AG04449 (cell line): ENCODE measurements at places on chromosomes 7 and 10.

DNA sequence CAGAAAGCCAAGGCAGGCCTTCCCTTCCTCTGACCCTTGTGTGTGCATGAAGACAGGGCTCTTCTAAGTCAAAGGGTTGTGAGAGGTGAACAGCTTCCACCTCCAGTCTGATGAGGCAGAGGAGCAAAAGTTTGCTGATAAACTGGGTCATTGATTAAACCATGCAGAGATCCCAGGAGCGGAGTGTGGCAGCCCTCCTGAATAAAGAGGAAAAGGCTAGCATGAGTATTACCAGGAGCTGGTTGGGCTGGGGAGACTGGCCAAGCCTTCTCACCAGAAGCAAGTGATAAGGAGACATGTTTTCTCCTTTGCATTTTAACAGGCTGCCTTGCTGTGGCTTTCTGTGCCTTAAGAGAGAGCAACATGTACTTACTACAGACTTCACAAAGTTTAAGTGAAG is 10.2 kb downstream of the LMOD2 start:
- no peak for DNase-seq

GRCh38 chr7:153640586-153640985 is 411.6 kb upstream of the DPP6 start:
- DNase-seq, result no peak

DNA sequence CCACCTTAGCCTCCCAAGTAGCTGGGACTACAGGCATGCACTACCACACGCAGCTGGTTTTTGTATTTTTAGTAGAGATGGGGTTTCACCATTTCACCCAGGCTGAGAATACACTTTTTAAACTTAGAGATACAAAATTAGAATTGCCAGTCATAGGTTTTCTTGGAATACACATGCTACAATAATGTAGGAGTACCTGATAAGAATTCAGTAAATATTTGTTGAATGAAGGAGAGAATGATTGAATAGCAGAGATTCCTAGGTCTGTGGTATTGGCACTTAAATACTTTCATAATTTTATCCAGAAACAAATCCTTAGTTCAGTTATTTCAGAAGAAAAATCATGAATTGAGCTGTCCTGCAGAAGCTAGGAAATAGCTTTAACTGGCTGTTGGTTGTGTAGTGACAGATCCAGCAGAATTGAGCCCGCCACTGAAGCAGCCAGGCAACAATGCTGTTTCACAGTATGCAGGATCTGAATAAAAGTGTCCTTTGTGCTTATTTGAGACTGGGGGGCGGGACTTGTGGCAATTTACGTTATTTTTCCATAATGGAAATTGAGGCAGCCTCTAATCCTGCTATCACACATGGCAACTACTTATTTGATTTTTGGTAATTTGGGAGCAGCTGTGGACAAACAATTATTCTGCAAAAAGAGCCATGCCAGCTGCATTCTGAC is 31.5 kb downstream of the NRF1 start:
- no peak for DNase-seq

- DNase-seq, result no peak
Measured at GRCh38 chr10:132188331-132188730, 1.6 kb downstream of the DPYSL4 start.

- DNase-seq, result peak; percentile 23
Measured at GRCh38 chr10:76868098-76868977, 769.3 kb downstream of the KCNMA1 start.

DNA sequence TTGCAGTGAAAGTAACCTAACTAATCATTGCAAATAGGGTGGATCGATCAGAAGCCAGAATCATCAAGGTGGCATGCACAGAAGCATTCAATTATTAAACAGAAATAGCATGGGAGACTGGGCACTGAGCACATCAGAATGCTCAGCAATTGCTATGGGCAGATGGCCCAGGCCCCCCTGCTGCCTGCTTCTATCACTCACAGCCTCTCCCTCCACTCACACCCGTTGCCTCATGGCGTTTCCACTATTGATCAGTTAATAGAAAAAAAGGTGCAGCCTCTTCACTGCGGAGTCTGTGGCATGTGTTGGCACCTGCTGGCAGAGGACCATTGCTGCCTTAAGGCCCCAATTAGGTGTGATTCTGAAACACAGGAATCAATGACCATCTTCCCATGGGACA is 11.2 kb upstream of the HTR5A start:
- DNase-seq, result no peak

DNA sequence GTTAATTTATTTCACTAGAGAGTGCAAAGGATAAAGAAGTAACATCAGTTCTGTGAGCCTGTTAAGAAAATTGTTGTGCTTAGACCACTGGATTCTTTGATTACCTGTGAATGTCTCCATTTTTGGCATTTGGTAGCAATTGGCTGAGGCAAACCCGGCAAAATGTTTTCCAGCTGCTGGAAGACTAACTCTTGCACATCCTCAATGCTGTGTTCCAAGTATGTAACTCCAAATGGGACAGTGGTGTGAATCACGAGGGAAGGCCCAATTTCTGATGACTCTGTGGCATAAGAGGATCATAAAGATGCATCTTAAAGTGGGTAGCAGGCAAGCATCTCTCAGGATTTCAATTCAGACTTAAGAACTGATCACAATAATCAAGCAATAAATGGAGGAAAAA is 268.8 kb downstream of the RNLS start:
- DNase-seq, result no peak

DNA sequence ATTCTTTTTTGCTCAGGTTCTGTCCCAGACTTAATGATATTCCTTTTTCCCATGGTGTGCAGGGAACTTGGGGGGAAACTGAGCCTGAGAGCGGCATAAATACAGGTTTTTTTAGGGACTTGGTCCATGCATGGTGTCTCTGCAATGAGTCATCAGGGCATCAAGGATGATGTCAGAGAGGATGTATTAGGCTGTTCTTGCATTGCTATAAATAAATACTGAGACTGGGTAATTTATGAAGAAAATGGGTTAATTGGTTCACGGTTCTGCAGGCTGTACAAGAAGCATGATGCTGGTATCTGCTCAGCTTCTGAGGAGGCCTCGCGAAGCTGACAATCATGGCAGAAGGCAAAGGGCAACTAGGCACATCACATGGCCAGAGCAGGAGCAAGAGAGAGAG is 185.4 kb downstream of the RAB11FIP2 start:
- no peak for DNase-seq

DNA sequence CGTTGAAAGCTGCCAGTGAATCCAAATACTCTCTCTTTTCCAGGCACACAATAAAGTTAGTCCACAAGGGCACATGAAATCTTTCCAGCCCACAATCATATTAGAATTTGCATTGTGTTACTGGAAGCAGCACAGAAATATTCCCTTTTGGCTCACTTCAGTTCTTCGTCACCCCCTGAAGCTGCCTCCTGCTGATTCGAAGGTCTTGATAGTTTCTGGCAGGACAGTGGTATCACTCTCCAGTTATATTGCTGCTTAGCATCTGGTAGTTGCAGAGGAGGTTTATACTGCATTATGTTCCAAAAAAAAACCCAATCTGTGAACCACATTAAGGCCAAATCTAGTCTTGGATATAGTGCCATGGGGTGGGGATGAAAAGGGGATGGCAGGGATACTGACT is 253.2 kb downstream of the BICC1 start:
- DNase-seq, result no peak

DNA sequence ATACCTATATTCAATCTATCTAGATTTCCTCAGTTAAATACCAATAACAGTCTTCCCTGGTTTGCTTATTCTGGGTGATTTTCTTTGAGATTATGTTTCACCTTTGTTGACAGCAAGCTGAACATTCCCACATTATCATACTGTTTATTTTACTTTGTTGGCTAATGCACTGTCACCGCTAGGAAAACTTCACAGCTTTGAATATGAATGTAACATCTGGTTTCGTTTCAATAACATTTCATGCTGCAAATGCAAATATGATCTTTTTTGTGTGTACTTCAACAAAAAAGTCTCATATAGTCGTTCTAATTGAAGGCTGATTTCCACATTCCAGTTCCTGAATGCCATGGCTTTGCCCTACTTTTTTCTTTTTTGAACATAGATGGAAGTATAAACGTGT is 946.3 kb upstream of the GHITM start:
- DNase-seq, result no peak

DNA sequence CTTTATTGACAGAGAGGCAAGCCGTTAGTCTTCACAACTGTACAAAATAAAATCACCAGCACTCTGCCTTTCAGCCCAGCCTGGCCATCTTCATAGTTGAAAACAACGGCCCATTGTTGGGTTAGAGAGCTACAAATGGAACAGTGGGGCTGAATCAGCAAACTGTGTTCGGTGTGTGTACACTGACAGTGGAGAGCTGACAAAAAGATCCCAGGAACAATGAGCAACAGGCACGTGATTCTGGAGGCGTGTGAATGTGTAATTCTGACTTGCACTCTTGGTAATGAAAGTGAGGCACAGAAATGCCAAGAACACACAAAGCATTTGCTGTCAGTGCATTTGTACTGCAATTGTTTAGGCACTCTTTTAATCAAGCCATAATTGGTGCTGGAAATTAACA is 303.7 kb downstream of the WDR11 start:
- DNase-seq, result no peak

DNA sequence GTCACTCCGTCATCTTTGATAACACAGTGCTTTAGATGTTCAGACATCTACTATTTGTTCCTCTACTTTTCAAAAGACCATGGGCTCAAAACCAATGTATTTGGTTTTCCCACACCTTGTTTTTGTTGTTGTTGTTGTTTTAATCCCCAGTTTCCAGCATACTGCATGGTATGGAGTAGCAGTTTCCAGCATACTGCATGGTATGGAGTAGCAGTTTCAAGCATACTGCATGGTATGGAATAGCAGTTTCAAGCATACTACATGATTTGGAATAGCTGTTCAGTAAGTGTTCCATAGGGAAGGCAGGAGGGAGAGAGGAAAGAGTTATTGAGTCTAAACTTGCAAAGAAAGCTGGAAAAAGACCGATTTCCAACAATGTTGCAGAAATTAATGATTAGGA is 314.3 kb upstream of the PRKCQ start:
- DNase-seq, result no peak

DNA sequence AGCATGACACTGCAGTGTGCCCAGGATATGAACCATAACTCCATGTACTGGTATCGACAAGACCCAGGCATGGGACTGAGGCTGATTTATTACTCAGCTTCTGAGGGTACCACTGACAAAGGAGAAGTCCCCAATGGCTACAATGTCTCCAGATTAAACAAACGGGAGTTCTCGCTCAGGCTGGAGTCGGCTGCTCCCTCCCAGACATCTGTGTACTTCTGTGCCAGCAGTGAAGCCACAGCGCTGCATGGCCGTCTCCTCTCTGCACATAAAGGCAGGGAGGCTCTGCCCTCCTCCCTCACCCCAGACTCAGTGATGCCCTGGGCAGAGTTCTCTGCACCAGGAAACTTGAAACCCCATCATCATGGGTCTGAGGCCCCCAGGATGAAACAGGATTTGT is 70.7 kb upstream of the PRSS58 start:
- no peak for DNase-seq

DNA sequence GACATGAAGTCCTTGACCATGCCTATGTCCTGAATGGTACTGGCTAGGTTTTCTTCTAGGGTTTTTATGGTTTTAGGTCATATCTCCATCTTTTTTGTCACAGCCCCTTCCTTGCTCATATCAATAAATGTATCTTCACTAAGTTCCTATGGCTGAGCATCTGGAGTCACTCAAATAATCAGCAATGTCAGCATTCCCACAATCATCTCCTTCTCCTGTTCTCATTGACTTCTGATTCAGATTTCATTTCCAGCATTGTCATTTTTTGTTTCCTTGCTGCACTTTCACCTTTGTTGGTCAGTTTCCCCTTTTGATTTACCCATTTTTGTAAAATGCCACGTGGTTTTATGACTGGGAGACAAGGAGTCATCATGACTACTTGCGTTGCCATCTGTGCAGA is 181.2 kb downstream of the BICC1 start:
- DNase-seq, result no peak

DNA sequence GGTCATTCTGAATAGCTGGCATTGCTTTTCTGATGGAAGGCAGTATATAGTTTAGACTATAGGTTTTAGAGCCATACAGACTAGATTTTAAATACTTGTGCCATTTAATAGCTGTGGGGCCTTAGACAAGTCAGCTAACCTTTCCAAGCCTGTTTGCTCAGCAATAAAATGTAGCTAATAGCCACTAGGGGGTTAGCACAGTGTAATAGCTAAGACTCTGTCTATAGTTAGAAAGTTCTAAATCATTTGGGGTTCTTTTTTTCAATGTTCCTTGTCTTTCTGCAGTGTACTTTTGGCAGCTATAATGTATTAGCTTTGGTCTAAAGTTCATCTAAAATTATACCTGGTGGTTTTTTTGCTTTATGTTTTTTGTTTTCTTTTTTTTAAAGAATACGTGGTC is 7.5 kb upstream of the KIFBP start:
- no peak for DNase-seq

DNA sequence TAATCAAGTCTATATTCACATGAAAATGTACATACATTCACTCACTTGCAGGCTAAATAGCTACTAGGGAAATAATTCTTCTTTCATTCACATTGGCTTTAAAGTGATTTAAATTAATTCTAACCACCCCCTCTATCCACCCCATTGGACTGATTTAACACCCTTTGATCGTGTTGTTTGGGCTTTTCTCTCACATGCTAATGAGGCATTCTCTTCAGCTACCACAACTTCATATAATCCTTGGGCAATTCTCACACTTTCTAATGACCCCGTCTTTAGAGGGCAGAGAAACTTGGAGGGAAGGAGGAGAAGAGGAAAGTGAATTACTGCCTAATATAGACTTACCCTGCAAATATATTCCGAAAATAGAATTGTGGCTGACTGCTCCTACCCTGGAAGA is 24.6 kb downstream of the GRM3 start:
- DNase-seq, result no peak

DNA sequence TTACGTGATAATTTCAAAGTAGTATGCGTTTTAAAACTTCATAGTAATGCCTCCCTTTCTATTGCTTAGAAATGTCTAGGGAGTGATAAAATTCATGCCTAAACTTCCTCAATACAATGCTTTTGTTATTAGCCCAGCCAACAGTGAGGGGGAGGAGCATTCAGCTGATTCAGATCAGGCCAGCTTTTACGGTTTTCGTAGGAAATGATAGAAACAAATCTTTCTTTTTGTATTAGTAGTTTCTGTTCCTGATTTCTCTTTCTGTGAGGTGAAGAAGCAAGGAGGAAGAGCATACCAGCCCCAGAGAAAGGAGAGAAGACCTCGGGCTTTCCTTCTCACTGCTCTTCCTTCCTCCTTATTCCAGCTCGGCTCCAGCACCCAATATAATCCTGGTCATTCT is 35.2 kb upstream of the ITPRID1 start:
- DNase-seq, result no peak

GRCh38 chr7:46927131-46927810 is 654.6 kb downstream of the TNS3 start:
- no peak for DNase-seq

DNA sequence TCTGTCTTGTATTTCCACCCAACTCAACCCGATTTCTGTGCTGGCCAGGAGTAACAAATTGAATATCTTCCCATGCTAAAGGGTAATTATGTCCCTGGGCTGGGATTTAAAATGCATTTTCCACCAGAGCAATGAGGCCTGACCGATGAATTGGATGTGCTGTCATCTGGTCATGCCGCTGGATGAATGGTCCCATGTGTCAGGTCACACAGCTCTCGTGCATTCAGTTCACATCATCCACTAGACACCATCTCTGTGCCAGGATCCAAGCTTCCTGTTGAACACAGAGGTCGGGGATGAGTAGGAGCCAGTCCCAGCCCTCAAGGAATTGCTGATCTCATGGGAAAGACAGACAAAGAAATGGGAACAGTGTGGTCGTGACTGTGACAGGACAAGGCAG is 200.8 kb downstream of the ADRA2A start:
- DNase-seq, result no peak

- no peak for DNase-seq
Measured at GRCh38 chr10:57799625-57800024, 468.1 kb downstream of the IPMK start.
